ENCODE measurements at places on chromosomes 16 and 17.

GRCh38 chr16:16150117-16150877 is 73.0 kb downstream of the ABCC6 start:
- peak; percentile 25 for DNase-seq

- no peak for DNase-seq
Measured at GRCh38 chr17:27818401-27819105, 18.2 kb upstream of the NOS2 start.

DNA sequence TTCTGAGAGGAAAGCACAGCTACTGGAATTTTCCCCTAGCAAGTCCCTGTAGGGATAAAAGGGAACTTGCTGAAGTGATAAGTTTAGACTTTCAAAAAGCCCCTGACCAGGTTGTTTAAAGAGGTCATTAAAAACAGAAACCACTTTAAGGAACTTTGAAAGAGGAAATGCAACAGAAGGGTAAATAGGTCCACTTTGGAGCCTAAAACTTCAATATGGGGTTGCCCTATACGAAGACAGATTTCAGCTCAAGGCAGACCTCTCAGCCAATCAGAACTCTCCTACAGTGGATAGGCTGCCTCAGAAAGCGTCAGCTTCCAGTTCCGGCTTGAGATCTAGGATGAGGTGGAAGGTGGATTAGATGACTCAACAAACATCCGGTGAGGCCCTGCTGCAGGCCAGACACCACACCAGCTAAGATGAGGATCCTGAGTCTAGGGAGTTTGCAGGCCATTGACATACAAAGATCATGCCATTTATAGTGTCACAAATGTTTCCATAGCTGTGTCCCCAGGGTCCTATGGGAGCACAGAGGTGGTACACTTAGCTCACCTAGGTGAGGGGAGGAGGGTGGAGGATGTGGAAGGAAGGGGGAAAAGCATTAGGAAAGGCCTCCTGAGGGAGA is 7.9 kb upstream of the MFSD6L start:
- DNase-seq: no peak

- no peak for DNase-seq
Measured at GRCh38 chr16:49050607-49051006, 231.0 kb downstream of the CBLN1 start.

DNA sequence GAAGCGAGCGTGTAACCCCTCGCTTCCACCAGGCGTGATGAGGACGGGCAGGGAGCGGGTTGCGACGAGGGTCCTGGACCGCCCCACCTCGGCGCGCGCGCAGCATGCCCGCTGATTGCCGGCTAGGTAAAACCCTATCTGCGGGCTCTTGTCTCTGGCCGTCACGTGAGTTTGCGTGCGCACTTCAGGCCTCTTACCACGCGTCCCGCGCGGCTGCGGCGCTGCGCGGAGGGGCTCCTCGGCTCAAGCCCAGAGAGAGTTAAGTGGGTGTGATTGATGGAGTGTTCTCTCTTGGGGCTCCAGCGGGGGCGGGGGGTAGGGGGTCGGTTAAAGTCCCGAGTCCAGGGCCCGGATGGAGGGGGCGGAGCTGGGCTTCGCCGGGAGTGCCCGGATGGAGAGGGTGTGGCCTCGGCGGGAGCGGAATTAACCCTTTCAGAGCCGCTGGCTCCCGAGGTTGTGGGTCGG is 7.9 kb downstream of the KDM6B start:
- DNase-seq: peak; percentile 80

DNA sequence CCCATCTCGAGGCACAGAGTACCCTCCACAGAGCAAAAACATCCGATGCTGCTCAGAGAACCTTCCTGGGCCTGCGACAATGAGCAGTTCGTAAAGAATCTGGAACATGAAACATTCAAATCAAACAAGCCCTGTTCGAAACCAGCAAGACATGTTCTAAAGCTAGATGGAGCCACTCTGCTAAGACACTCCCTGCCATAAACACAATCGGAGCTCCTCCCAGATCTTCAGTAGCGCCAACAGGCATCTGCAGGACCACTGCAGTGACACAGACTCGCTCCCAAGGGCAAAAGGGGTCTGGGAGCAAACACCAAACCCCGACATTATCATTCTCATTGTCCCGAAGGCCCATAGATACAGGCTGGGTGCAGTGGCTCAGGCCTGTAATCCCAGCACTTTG is 108.7 kb downstream of the ZFHX3 start:
- no peak for DNase-seq

- no peak for DNase-seq
Measured at GRCh38 chr17:7026471-7027115, 3.7 kb downstream of the BCL6B start.

- DNase-seq: no peak
Measured at GRCh38 chr17:606508-607250, 108.0 kb downstream of the VPS53 start.

- DNase-seq: no peak
Measured at GRCh38 chr17:40315678-40316570, 6.9 kb downstream of the RARA start.

- no peak for DNase-seq
Measured at GRCh38 chr16:85614338-85615013, 1.4 kb downstream of the GSE1 start.

- no peak for DNase-seq
Measured at GRCh38 chr16:87554754-87555427, 47.4 kb upstream of the JPH3 start.

DNA sequence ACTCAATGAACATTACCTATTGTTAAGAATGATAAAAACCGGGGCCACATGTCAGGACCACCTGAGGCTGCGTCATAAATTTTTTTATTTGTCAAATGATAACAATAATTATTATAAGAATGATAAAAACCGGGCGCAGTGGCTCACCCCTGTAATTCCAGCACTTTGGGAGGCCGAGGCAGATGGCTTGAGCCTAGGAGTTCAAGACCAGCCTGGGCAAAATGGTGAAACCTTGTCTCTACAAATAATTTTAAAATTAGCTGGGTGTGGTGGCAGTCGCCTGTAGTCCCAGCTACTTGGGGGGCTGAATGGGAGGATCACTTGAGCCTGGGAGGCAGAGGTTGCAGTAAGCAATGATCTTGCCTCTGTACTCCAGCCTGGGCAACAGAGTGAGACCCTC is 816 bp upstream of the SHMT1 start:
- no peak for DNase-seq

- DNase-seq: no peak
Measured at GRCh38 chr17:76382351-76382802, 2.0 kb upstream of the SPHK1 start.

GRCh38 chr16:81586977-81587625 is 142.5 kb downstream of the CMIP start:
- peak; percentile 39 for DNase-seq

GRCh38 chr16:85101956-85102630 is 10.2 kb downstream of the CIBAR2 start:
- no peak for DNase-seq

DNA sequence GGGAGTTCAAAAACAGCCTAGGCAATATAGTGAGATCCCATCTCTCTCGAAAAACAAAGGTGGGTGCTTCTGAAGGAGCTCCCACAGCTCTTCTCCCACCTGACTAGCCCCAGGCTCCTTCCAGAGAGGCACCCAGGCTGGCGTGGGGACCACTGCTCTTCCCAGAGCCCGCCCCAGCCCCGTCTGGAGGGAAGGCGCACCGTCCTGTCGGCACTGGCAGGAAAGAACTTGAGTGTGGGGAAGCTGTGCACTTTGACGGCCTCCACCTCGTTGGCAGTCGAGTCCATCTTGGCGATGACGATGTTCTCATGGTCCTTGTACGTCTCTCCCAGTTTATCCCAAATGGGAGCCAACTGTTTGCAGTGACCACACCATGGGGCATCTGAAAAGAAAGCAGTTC is 10.5 kb upstream of the PPP1R27 start:
- no peak for DNase-seq

DNA sequence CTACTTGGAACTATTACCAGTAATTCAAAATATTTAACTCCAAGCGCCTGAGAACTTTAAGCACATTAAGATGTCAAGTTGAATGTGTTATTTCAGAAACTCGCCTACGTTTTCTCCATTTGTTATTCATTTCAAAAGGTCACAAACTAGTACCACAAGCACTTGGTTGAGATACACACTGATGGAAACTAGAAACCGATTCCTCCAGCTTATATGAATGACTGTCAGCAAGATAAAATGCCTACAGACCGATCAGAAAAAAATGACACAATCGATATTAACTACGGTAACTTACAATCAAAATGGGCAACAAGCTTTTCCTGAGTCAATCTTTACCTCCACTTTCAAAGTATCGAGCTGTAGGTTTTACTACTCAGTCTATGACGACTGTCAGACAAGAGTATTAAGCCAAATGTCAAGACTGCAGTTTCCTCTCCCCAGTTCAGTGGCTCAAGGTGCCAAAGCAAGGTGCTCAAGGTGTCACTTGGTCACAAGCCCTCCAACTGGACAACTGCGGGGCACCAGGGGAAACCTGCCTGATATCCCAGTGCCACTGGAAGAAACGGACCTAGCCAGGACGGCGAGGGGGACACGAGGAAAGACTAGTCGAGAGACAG is 678 bp downstream of the SRP68 start:
- DNase-seq: no peak

GRCh38 chr16:82769845-82770244 is 143.1 kb downstream of the CDH13 start:
- no peak for DNase-seq

DNA sequence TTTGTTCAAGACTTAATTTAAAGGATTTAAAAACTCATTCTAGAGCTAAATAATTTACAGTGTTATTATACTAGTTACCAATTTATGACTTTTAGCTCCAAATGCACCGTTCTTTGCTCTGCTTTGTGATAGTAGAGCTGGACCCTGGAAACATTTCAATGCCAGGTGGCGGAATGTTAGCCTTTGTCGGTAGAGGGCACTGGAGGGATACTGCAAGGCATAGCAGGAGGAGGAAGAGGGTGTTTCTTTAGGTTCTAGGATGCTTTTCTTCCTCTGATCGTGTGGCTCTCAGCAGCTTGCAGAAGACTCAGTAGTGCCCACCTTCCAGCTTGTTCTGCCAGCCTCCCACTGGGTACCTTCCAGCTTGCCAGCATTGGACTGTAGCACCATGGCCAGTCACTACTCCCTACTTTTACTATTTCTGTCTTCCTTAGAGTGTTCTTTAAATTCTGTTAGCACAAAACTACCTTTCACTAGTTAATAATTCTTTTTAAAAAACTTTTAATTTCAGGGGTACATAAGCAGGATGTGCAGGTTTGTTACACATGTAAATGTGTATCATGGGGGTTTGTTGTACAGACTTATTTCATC is 325.3 kb downstream of the UTP18 start:
- DNase-seq: no peak

DNA sequence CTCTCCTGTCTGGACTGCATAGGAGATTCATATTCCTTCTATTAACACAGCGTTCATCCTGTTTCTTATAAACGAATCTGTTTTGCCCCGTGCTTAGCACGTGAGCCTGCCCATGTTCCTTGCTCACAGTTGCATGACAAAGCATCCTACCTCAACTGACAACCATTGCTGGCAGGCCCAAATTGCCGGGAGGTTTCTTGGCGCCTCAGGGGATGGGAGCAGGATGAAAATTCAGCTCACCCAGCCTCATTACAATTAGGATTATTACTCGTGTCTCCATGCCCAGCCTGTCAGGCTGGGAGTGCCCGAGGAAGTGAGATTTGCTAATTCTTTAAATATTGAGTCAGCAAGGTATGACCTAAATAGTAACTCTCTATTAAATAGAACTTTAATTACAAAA is 36.7 kb upstream of the HELZ start:
- no peak for DNase-seq

DNA sequence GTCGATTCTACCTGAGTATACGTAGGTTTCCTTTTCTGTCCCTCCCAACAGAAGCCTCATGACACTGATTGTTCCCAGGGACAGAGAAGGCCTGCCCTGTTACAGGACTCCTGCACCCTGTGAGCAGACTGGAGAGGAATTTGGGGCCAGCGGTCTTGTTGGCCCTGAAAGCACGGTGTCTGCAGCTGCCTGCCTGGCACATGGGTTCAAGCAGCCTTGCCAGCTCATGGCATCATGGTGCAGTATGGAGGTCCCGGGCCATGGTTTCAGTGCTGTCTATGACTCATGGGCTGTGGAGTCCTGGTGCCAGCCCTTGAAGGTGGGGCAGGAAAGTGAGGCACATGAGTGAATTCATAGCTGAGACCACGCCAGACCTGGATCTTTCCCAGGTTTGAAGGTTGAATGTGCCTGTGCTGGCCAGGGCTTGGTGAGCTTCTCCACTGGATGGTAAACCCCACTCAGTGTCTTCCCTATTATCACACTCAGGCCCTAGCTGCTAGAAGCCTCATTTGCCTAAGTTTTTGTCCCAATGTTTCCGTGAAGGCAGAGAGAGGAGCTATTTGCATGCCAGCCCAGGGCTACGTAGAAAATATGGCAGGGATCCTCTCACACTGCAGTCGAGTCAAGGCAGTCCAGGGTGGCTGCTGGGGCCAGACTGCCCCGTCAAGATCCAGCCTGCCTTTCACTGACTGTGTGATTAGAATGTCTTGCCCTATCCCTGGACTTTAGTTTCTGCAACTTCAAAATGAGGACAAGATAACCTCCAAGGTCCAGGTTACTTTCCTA is 277.2 kb upstream of the CCL2 start:
- no peak for DNase-seq

DNA sequence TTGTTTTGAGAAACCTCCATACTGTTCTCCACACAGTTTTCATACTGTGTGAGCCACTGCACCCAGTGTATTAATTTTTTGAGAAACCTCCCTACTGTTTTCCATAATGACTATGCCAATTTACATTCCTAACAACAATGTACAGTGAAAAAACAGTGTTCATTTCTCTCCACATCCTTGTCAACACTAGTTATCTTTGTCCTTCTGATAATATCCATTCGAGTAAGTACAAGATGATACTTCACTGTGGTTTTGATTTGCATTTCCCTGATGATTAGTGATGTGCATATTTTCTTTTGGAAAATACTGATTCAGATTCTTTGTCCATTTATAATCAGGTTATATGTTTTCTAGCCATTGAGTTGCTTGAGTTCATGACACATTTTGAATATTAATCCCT is 462.0 kb downstream of the CDH11 start:
- DNase-seq: no peak

DNA sequence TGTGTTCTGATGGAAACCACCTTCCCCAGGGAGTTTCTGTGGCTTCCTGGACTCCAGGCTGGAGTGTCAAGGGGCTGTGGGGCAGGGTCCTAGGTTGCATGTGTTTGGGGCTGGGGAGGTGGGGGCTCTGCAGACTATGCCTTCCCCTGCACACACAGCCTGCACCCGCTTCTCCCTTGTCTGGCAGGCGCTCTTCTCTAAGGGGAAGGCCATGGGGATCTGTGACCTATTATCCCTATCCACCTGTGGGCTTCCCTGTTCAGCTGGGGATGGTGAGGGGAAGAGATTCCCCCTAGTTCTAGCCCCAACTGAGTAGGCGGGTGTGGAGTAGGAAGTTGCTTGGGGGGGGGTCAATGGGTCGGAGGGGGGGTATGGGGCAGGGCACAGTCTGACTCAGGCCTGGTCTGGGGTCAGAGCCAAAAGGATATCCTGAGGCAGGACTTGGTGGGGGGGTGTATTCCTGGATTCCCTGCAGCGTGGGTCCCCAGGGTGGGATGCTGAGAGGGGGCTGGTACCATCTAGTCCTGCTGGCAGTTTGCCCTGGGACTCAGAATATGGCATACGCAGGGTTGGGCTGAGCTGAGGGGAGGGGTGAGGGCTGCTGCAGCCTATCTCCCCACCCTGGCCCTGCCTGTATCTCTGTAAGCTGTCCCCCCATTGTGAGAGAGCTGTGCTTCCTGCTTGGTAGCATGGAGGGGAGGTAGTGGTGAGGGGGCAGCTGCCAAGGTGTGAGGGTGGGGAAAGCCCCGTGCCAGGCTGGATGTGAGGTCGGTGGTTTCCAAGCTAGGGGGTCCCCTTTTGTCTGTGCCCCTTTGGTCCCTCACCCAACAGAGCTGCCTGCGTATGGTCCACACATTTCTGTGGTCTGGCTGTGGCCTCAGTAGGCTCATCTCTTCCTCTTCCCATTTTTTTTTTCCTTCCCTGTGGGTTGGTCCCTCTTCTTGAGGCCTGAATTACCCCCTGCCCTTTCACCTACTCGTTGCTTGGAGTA is 14.7 kb downstream of the RARA start:
- peak; percentile 44 for DNase-seq
